ENCODE measurements at places on chromosomes 12 and 14. TPM values are rescaled to one million over a fixed set of nuclear protein-coding genes. Genes with fewer than 3 reads are reported as not detected.
A peak's percentile ranks its signal among the peaks of the same experiment; 100 is the strongest.

PTCSC3 gene
- polyA plus RNA-seq, result not detected

MYH7 gene
- 4.3 TPM for polyA plus RNA-seq

POU6F1 gene
- polyA plus RNA-seq, result 16.9 TPM

E2F7 gene
- 0.07 TPM for polyA plus RNA-seq

PLEKHG3 gene
- 3.0 TPM for polyA plus RNA-seq

TEX22 gene
- 0.38 TPM for polyA plus RNA-seq

LPAR5 gene
- 1.5 TPM for polyA plus RNA-seq

ACVRL1 gene
- polyA plus RNA-seq, result 29.4 TPM

CEBPE gene
- 0.40 TPM for polyA plus RNA-seq

DNA sequence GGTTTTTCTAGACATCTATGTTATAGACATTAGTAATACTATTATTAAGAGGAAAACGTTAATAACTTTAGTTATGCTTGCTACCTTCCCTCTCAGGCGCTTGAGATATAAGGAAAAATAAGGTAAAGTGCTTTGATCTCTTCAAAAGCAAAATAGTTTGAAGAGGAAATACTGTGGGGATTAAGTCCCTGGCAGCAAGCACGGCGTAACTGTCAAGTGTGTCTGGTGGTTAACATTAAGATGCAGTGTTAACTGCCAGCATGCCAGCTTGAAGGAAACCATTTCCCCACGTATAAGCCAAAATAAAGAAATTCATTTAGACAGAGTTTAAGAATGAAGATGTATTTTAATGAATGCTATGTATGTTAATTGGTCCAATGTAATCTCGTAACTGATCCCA, 31.8 kb downstream of the PELI2 start:
- no peak for DNase-seq

GRCh38 chr14:105944632-105945610, 418.5 kb downstream of the TMEM121 start:
- peak; percentile 51 for DNase-seq

GRCh38 chr14:23296012-23296777, 6.5 kb downstream of the PPP1R3E start:
- peak; percentile 46 for DNase-seq

DNA sequence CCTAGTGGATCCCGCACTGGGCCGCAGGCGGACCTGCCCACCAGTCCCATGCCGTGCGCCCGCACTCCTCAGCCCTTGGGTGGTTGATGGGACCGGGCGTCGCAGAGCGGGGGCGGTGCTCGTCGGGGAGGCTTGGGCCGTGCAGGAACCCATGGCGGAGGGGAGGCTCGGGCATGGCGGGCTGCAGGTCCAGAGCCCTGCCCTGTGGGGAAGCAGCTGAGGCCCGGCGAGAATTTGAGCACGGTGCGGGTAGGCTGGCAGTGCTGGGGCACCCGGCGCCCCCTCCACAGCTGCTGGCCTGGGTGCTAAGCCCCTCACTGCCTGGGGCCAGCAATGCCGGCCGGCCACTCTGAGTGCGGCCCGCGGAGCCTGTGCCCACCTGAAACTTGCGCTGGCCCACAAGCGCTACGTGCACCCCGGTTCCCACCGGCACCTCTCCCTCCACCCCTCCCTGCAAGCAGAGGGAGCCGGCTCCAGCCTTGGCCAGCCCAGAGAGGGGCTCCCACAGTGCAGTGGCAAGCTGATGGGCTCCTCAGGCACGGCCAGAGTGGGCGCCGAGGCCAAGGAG, 100.8 kb downstream of the PLEKHA5 start:
- no peak for DNase-seq

DNA sequence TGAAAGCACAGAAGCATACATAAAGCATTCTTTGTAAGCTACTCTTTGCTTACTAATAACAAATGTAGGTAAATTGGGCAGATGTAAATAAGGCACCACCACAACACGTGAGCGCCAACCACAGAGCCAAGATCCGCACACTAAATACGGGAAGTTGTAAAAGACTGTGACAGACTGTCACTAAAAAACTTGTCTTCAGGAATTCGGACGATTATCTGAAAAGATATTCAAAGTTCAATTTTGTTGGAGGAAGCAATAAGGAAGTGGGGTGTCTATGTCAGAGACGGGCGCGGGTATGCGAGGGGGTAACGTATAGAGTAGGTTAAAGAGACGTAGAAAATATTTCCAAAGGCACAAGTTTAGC, 1.5 kb upstream of the HSP90B1 start:
- DNase-seq, result peak; percentile 23

DNA sequence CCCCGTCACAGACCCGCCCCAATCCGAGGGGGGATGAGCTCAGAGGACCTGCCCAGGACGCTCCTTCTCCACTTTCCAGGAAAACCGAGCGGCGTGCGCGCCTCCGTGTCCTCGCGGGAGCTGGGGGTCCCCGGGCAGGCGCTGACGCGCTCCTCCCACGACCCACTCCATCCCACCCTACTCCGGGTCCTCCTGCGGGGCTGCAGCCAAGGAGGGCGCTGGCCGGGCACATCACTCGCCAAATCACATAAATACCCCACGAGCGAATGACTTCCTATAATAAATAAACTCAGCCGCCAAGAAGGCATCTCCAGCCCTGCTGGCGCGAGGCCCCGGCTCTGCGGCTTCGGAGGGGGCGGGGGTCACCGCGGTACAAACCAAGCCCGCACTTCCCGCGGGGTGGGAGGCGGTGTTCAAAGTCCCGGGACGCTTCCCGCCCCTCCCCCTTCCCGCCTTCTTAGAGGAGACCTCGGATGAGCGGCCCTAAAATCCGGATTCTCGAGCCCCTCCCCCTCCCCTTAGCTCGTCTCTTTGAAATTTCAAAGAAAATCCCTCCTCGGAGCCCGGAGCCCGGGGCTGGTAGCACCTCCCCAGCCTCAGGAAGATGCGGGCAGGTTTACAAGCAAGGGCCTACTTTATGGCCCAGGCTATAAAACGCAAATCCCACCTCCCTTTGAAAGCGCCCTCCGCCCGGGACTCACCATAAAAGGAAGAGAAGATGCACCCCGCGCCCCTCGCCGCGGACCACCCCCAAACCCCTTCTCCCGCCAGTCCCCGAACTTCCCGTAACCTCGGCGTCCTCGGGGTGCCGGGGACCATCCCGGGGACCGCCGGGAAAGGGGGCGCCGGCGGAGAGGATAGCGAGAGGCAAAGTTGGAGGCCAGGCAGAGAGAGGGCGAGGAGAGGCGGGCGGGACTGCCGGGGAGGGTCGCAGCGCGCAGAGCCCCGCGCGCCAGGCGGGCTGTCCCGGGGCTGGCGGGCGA, 712 bp upstream of the FZD10 start:
- DNase-seq, result peak; percentile 44

DNA sequence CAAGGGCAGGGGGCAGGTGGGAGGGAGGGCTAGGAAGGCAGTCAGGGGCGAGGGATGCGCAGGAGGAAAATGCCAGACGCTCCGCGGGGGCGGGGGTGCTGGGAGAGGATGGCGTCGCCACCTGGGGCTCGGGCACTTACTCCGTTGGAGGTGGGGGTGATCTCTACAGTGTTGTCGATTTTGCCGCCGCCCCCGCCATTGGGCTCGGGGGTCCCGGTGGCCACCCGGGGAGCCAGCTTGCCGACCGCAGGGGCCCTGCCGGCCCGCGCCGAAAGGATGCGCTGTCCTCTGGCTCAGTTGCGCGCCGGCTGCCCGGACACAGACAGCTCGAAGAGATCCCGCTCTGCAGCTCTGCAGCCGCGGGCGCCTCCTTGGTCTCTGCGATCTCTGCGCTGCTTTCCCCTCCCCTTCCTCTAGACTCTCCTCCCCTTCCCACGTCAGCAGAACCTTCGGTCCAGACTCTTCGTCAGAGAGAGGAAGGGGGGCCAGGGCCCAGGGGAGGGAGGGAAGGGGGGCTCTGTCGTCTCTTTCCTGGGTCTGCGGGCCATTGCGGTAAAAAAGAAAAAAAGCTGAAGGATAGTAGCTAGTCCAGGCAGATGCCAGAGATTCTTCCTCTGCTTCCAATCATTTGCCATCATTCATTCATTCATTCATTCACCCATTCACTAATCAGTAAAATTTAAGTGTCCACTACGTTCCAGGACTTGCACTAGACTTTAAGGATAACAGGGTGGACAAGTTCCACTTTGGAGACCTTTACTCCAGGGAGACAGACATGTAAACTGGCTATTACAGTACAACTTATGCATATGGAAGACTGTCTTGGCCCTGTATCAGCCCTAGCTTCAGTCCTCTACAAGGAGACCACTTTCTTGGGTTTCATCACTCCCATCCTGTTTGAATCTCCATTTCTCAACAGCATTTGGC, at the start of gene SLC22A17:
SLC22A17 (minus strand) TSS at position 382 of the 927 bp plus-strand sequence.
- DNase-seq, result peak; percentile 77

GRCh38 chr12:58725400-58726105, 194.8 kb downstream of the LRIG3 start:
- no peak for DNase-seq

DNA sequence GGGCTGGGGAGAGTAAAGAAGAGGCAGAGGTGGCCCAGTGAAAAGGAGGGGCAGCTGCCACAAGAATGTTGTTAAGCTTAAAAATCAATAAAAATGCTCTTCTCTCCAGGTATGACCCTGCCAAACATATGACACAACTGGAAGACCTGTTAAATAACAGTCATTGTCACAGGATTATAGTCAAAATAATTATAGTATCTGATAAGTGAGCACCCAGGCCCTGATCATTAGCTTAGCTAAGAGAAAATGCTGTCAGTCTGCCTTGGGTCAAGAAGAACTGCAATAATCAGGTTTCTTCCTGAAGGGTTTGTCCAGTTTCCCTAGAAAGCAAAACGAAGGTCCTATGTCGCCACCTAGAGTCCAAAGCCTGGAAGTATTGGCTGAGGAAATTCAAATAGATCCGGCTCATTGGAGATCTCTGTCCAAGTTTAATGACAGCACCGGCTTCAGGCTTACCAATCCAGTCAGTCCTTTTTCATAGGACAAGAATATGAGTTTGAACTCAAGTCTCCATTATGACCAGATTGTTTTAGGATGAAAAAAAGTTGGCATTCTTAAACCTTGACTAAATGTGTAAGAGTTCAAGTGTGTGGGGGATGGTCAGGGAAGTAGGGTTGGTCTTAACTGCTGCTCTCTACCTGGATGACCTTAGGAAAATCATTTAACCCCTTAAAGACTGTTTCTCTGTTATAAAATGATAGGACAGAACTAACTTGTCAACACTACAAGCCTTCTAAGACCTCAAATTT, 22.5 kb upstream of the NKX2-8 start:
- peak; percentile 51 for DNase-seq

- DNase-seq, result peak; percentile 67
Observed at GRCh38 chr12:101891462-101891971, 14.1 kb downstream of the DRAM1 start.

GRCh38 chr12:105967038-105967776, 171.5 kb downstream of the NUAK1 start:
- no peak for DNase-seq

DNA sequence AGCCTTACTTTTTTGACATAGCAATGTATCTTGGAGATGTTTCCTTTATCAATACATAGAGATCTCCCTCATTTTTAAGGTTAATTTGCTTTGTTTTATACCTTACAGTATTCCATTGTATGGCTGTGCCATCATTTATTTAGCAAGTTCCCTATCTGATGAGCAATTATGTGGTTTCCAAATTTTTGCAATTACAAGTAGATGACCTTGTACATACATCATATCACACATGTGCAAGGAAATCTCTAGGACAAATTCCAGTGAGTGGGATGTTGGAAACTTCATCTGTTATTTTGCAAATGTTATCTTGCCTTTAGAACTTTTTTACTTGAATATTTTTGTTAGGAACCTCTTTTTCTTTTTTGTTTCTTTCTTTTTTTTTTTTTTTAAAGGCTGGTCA, 49.7 kb downstream of the DRAM1 start:
- DNase-seq, result no peak

GRCh38 chr12:91256411-91256810, 73.8 kb upstream of the DCN start:
- DNase-seq, result no peak

DNA sequence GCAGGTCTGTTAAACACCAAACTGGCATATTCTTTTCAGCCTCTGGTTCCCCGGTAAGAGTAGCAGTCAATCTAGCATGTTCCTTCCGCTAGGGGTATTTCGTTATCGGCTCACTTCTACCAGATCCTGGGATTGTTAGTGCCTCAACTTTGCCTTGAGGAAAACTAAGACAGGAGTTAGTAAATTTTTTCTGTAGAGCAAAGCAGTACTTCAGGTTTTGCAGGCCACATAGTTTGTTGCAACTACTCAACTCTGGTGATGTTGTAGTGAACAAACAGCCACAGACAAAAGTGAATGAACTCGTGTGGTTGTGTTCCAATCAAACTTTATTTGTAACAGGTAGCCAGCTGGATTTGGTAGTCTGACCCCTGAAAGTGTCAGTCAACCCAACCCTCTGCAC, 6.3 kb upstream of the CDH24 start:
- no peak for DNase-seq

- DNase-seq, result no peak
Observed at GRCh38 chr12:12088147-12088546, 17.4 kb downstream of the BCL2L14 start.

- DNase-seq, result no peak
Observed at GRCh38 chr12:64256166-64256800, 34.2 kb upstream of the KICS2 start.

DNA sequence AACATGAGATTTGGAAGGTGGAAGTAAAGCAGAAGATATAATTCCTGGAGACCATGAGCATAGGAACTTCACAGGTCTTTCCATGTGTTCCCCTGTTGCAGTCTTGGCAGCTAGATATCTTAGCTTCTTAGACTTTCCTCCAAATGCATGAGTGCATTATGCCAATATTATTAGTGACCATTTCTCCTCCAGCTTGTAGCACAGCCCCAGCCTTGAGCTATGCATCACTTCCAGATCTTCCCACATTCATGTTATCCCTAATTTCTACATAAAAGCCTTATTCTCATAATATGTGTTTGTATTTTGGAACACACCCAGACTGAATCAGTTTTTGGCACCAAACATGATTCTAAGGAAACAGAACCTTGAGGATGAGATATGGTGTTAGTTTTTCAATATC, 11.0 kb downstream of the CLEC2B start:
- no peak for DNase-seq

GRCh38 chr12:79691511-79692248, 916 bp upstream of the PAWR start:
- DNase-seq, result no peak

- DNase-seq, result no peak
Observed at GRCh38 chr12:34386016-34386415, 363.7 kb downstream of the ALG10 start.
